CD4-positive, alpha-beta T cell (primary cell): ENCODE measurements at places on chromosomes 2 and 18.

- H3K4me1 ChIP-seq = no peaks in the 10 kb centered on the region
- no peak overlapping the region for H3K27ac ChIP-seq
- H3K4me3 ChIP-seq = no peak overlapping the region
- no peaks in the 10 kb centered on the region for H3K27me3 ChIP-seq
- no peaks in the 10 kb centered on the region for H3K36me3 ChIP-seq
Observed at GRCh38 chr2:163626639-163627109, 109.1 kb downstream of the FIGN start.

- no peak overlapping the region for H3K27ac ChIP-seq
- no peak overlapping the region for H3K4me3 ChIP-seq
- no peak for DNase-seq
Observed at GRCh38 chr2:168613551-168613950, 157.5 kb downstream of the CERS6 start.

GRCh38 chr2:170428868-170429267 is 250.9 kb downstream of the MYO3B start:
- no peak for DNase-seq
- H3K4me3 ChIP-seq = no peak overlapping the region
- no peaks in the 10 kb centered on the region for H3K4me1 ChIP-seq
- H3K36me3 ChIP-seq = no peaks in the 10 kb centered on the region
- H3K27ac ChIP-seq = no peak overlapping the region
- peaks cover 2% of the 10 kb centered on the region for H3K27me3 ChIP-seq

- no peak for DNase-seq
- H3K27me3 ChIP-seq = peaks cover 28% of the 10 kb centered on the region
- H3K36me3 ChIP-seq = no peaks in the 10 kb centered on the region
- peaks cover 10% of the 10 kb centered on the region for H3K4me1 ChIP-seq
- H3K27ac ChIP-seq = no peak overlapping the region
Observed at GRCh38 chr18:46754188-46754587, 2.7 kb downstream of the ST8SIA5 start.

DNA sequence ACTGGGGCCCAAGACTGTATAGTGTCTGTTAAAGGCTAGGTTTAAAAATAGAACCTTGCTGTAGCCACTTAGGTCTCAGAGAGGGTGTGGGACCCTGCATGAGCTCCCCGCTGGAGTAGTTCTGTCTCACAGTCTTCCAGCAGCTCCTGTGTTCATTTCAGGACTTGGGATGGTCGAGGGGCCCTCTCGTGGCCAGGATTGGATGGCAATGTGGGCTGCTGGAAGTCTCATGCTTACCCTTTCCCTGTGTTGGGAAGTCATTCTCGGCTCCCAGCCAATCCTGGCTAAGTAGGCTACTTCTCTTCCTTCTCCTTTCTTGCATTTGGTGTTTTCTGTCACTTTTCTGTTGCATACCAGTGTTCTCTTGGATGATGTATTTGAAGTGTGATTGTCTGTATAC is 284.0 kb upstream of the GCFC2 start:
- no peak overlapping the region for H3K4me3 ChIP-seq
- no peaks in the 10 kb centered on the region for H3K4me1 ChIP-seq
- no peak overlapping the region for H3K27ac ChIP-seq
- no peaks in the 10 kb centered on the region for H3K36me3 ChIP-seq
- DNase-seq = no peak
- no peaks in the 10 kb centered on the region for H3K27me3 ChIP-seq

DNA sequence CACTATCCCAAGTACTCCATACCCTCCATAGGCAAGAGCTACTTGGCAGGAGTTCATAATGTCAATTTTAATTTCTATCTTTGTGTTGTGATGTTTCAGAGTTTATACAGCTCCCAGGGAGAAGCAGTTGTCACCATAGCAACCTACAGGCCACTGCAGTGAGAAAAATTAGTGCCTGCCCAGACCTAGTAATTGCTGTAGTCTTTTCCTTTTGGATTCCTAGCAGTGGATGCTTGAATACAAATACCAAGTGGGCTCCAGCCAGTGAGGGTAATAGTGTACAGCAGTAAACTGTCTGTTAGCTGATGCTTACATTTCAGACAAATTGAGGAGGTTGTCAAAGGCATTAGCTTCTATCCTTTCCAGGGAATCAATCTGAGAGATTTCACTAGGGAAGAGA is 26.7 kb downstream of the LHCGR start:
- no peak overlapping the region for H3K4me3 ChIP-seq
- no peak for DNase-seq
- H3K4me1 ChIP-seq = no peaks in the 10 kb centered on the region
- no peaks in the 10 kb centered on the region for H3K36me3 ChIP-seq

DNA sequence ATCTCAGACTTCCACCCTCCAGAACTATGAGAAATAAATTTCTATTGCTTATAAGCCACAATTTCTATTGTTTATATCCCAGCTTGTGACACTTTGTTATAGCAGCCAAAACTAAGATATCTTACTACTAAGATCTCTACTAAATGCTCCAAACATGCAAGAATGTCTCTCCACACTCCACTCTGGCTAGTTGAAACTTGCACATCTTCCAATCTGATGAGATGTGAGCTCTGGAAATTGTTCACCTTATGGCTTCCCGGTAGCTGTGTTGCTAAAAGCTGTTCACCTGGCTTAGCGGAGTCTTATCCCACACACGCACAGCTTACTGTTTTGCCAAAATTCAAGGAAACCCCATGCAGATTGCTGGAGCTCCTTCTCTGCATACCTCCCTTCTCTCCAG is 43.9 kb downstream of the PKDCC start:
- no peak overlapping the region for H3K4me3 ChIP-seq
- no peak for DNase-seq
- H3K27me3 ChIP-seq = no peaks in the 10 kb centered on the region

DNA sequence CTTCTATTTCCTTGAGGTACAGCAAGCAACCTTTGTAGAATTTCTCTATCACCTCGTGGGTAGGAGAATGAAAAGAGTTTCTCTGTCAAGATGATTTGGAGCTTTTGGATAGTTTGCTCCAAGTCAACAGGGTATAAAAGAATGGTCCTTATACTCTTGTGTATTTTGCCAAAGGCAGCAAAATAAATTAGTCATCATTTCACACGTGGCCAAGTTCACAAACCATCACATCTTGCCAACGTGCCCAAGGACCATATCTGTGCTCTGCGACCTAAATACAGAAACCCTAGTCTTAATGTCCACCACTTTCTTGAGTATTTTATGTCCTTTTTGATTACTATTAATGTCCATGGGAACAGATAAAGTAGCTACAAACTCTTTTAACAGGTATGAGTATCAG is 262.9 kb downstream of the AFF3 start:
- H3K27me3 ChIP-seq = no peaks in the 10 kb centered on the region
- no peak overlapping the region for H3K4me3 ChIP-seq
- H3K27ac ChIP-seq = no peak overlapping the region
- no peaks in the 10 kb centered on the region for H3K4me1 ChIP-seq
- no peak for DNase-seq

GRCh38 chr18:79603321-79604204 is 76.0 kb upstream of the CTDP1 start:
- no peak for DNase-seq
- no peak overlapping the region for H3K27ac ChIP-seq
- no peaks in the 10 kb centered on the region for H3K27me3 ChIP-seq
- H3K4me1 ChIP-seq = no peaks in the 10 kb centered on the region
- no peaks in the 10 kb centered on the region for H3K36me3 ChIP-seq

DNA sequence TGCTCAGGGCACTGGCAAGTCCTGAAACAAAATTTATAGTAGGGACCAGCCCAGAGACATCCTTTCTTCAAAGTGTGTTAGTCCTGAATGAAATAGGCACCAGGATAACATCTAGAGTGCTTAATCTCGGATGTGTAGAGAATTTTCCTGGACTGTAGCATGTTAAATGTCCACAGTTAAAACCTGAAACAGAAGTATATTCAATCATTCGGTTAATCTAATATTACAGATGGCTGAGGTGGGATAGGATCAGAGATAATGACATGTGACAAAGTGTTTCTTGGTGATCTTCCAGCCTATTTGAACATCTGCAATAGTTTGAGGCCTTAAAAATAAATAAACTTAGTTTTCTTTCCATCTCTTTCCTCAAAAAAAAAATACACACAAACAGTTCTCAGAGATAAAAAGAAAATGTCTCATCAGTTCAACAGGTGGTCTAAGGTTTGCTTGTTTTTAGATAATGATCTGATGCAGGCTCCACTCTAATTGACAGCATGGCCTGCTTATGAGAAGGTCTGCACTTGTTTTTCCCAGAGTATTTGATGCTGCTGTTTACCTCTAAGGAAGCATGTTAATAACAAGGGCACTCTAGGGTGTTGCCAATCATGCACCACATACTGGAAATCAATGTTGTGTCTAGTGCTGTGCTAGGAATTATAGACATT is 25.9 kb downstream of the CNTNAP5 start:
- H3K27me3 ChIP-seq = no peaks in the 10 kb centered on the region
- H3K36me3 ChIP-seq = no peaks in the 10 kb centered on the region
- no peak for DNase-seq
- no peak overlapping the region for H3K4me3 ChIP-seq

- DNase-seq = no peak
- H3K36me3 ChIP-seq = no peaks in the 10 kb centered on the region
- no peak overlapping the region for H3K4me3 ChIP-seq
- H3K4me1 ChIP-seq = no peaks in the 10 kb centered on the region
- H3K27me3 ChIP-seq = no peaks in the 10 kb centered on the region
- H3K27ac ChIP-seq = no peak overlapping the region
Observed at GRCh38 chr18:50869150-50869549, 9.8 kb upstream of the ME2 start.

DNA sequence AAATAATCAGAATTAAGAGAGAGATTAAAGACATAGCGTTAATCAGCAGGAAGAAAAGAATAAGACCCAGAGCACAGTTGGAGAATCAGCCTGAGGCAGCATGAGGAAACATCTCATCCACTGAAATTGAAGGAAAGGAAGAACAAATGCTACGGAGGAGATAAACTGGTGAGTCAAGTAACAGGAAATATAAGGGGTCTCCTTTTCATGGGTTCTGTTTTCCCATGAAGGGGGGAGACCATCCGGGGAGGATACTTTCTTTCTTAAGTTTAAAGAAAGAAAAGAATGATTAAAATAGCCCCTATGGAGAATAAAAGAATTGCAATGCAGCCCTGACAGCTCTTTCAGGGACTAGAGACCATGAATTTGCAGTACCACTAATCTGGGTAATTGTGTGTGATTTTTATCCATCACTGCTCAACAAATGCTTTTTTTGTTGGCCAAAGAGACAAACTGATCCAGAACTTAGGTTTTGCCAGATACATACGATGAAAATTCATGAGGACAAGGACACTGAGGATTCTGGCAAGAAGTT is 17.7 kb downstream of the ROCK2 start:
- peaks cover 5% of the 10 kb centered on the region for H3K4me1 ChIP-seq
- H3K27ac ChIP-seq = no peak overlapping the region
- DNase-seq = no peak
- H3K4me3 ChIP-seq = no peak overlapping the region

GRCh38 chr2:71640489-71640888 is 187.1 kb downstream of the DYSF start:
- DNase-seq = no peak
- H3K4me3 ChIP-seq = no peak overlapping the region
- no peaks in the 10 kb centered on the region for H3K27me3 ChIP-seq
- H3K36me3 ChIP-seq = no peaks in the 10 kb centered on the region
- H3K4me1 ChIP-seq = no peaks in the 10 kb centered on the region

DNA sequence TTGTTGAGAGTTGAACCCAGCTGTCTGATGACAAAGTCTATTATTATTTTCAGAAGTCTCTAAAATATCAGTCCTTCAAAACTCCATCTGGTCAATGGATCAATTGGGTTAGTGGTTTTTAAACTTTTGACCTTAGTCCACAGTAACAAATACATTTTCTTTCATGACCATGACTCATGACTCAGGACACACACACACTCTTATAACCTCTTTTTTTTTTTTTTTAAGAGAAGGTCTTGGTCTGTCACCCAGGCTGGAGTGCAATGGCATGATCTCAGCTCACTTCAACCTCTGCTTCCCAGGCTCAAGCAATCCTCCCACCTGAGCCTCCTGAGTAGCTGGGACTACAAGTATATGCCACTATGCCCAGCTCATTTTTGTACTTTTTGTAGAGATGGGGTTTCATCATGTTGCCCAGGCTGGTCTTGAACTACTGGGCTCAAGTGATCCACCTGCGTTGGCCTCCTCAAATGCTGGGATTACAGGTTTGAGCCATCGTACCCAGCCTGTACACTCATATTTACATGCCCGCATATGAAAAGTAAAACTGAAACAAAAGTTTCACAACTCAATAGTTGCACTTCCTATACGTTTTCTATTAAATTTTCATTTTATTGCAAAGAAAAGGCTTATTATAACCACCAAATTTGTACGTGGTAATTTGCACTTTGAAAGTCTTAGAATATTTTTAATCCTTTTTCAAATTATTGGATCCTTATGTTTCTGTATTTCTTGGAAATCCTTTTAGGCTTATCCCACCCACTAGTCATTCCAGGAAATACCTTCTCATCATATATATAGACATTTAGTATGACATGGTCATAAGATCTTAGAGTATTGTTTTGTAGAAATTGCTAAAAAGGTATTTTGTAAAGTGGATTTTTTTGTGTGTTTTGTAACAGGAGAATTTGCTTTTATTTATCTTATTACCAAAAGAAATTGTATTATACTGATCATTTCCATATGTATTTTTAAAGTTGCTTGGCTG is 199.0 kb downstream of the LPIN1 start:
- DNase-seq = no peak
- peak overlapping the region; percentile 34 for H3K4me3 ChIP-seq
- peaks cover 8% of the 10 kb centered on the region for H3K4me1 ChIP-seq
- H3K36me3 ChIP-seq = no peaks in the 10 kb centered on the region

GRCh38 chr2:101277111-101277510 is 24.4 kb downstream of the CNOT11 start:
- H3K4me1 ChIP-seq = peaks cover 11% of the 10 kb centered on the region
- H3K27me3 ChIP-seq = no peaks in the 10 kb centered on the region
- peaks cover 89% of the 10 kb centered on the region for H3K36me3 ChIP-seq
- DNase-seq = no peak
- H3K27ac ChIP-seq = no peak overlapping the region
- H3K4me3 ChIP-seq = no peak overlapping the region

- H3K27me3 ChIP-seq = no peaks in the 10 kb centered on the region
- no peak overlapping the region for H3K4me3 ChIP-seq
- H3K27ac ChIP-seq = no peak overlapping the region
Observed at GRCh38 chr2:167942366-167943081, 304.9 kb downstream of the STK39 start.

GRCh38 chr2:216696321-216696720 is 972 bp upstream of the IGFBP5 start:
- H3K36me3 ChIP-seq = no peaks in the 10 kb centered on the region
- no peak for DNase-seq
- peaks cover 40% of the 10 kb centered on the region for H3K27me3 ChIP-seq
- no peak overlapping the region for H3K4me3 ChIP-seq
- H3K4me1 ChIP-seq = peaks cover 32% of the 10 kb centered on the region

GRCh38 chr2:234691968-234692955 is 195.4 kb upstream of the ARL4C start:
- no peak overlapping the region for H3K27ac ChIP-seq
- H3K4me3 ChIP-seq = no peak overlapping the region
- H3K36me3 ChIP-seq = no peaks in the 10 kb centered on the region
- peaks cover 17% of the 10 kb centered on the region for H3K27me3 ChIP-seq

- H3K27me3 ChIP-seq = no peaks in the 10 kb centered on the region
- no peaks in the 10 kb centered on the region for H3K36me3 ChIP-seq
- H3K4me1 ChIP-seq = no peaks in the 10 kb centered on the region
- no peak for DNase-seq
Observed at GRCh38 chr2:226752887-226753286, 46.7 kb downstream of the IRS1 start.
